ENCODE measurements at places on chromosomes 6 and 20.

GRCh38 chr6:150622941-150623874 lies 23.5 kb downstream of the PLEKHG1 start:
- no peak for DNase-seq

DNA sequence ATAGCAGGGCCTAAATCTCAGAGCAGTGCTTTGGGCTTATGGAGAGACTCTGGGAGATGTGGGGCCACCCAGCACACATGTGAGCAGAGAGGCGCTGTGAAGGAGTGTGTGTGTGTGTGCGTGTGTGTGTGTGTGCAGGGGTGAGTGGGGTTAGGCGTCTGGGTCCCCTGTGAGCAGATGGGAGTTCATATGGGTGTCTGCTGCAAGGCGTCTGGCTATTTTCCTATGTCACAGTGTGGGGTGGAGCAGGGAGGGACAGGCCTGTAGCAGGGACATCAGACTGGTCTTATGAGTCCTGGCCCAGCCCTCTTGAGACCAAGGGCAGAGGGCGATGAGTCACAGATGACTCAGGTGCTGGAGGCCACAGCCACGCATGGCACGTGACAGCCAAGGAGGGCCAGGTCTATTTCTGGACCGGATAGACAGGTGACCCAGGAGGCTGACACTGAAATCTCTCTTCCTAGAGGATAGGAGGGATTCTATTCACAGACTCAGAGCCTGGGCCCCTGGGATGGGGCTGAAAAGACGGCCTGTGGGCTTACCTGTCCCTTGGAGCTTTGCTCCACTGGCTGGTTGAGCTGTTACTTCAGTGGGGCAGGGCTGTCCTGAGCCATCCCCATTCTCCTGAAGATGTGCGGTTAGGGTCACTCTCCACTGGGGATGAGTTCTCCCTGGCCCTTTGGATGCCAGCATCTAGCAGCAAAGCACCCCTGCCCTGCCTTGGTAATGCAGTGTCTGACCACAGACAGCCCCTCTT lies 28.9 kb downstream of the VEGFA start:
- peak; percentile 62 for DNase-seq

DNA sequence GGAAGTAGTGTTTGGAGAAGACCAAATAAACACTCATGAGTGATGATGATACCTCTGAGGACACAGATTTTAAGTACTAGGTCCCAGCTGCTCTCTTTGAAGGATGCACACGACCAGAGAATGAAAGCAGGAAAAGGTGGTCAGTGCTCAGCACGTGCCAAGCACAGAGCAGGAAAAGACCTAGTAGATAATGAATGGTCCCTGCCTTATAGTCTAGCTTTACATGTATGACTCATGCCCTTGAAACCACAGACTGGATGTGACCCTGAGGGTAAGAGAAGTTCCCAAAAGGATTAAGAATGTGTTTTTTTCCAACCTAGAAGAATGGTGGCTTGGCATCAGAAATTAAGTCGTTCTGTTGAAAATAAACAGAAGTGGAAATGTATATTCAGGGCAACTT lies 2.8 kb upstream of the MC3R start:
- peak; percentile 6 for DNase-seq

- DNase-seq: peak; percentile 10
These were observed 9.2 kb downstream of the ITPA start for GRCh38 chr20:3218307-3218988.

DNA sequence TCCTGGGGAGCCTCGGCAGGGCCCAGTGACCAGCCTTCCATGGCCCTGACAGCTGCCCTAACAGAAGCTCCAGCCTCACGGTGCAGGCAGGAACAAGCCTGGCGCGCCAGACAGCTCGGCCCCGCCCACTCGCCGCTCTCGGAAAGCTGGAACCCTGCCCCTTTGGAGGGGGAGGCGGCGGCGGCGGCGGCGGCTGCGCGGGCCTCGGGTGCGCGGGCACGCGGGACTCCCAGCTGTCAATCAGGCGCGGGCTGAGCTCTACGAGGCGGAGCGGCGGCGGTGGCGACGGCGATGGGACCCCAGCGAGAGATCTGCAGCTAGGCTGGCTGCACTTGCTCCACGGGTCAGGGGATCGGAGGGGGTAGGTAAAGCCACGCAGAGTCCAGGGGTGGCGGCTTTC lies at the start of gene NRSN1:
Gene NRSN1, plus strand, starts transcription at position 236 of the 400 bp plus-strand sequence. CDS start 8,113 bp downstream, outside the sequence.
- DNase-seq: no peak

DNA sequence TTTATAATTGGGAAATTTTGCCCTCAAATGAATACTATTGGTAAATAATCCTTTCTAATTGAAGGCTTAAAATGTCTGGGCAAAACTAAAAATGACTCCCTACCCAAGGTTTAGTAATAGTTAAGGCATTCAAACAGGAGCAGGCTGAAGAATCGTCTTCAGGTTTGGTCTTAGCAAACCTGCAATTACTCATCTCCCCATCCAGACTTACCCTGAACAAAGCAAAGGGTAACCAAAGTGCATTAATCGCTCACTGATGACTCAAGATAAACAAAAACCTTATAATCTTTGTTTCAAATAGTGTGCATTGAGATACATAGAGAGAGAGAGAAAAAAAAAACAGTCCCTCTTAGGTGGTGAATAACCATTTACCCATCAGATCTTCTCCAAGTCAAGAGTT lies 225.5 kb downstream of the BMP2 start:
- DNase-seq: peak; percentile 32

GRCh38 chr20:36726168-36726567 lies 19.7 kb downstream of the NDRG3 start:
- no peak for DNase-seq

DNA sequence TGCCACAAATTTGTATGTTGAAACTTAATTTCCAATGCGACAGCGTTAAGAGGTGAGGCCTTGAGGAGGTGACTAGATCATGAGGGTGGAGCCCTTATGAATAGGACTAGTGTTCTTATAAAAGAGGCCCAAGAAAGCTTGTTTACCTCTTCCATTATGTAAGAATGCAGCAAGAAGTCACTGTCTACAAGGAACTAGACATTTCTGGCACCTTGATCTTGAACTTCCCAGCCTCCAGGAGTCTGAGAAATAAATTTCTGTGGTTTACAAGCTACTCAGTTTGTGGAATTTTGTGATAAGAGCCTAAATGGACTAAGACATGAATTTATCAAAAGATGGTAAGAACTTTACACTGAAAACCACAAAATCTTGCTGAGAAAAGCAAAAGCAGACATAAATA lies 173.6 kb upstream of the SGK1 start:
- peak; percentile 46 for DNase-seq

DNA sequence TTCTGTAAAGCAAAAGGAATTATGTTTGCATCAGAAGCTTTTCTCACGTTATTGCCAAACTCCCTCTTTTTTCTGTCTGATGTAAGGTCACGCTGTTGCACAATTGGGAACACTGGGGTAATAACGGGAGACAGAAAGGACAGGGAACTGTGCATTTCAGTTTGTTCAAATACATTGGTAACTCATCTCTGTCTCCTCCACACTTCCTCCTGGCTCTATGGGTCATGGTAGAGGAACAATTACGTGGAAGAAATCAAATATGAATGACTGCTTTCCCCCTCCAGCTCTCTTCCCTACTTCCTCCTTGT lies 132.2 kb upstream of the TNFAIP3 start:
- no peak for DNase-seq

- peak; percentile 58 for DNase-seq
These were observed 61.5 kb downstream of the TRAM2 start for GRCh38 chr6:52515219-52515960.

GRCh38 chr6:157982102-157982562 lies 469 bp downstream of the SYNJ2 start:
- peak; percentile 38 for DNase-seq

DNA sequence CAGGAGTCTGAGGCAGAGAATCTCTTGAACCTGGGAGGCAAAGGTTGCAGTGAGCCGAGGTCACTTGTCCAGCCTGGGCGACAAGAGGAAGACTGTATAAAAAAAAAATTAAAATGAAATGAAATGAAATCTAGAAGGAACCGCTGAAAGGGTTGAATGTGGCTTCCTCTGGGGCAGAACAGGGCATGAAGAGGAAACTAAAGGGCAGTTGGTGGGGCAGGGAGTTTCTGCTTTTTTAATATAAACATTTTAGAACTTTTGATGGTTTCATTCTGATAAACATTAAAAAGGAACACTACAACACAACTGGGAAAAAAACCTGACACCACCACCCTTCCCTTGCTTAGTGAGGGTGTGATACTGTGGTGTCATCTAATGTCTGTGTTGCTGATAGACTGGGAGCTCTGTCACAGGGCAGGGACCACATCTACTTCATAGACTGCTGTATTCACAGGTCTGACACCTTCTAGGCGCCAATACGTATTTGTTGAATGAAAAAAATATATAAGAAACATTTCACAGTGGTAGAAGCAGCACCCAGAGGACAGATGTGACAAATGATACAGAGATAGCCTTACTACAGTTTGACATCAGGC lies 128.9 kb downstream of the ADAT2 start:
- no peak for DNase-seq

- DNase-seq: no peak
These were observed 7.4 kb upstream of the SCUBE3 start for GRCh38 chr6:35206346-35206745.

All from astrocyte of the spinal cord (primary cell).